ENCODE measurements at places on chromosomes 6 and 20.

- no peak for ATAC-seq
- no peaks in the 10 kb centered on the region for H3K36me3 ChIP-seq
- H3K27me3 ChIP-seq, result no peaks in the 10 kb centered on the region
- H3K27ac ChIP-seq, result peak overlapping the region; percentile 68
These were observed 35.3 kb downstream of the KIAA0408 start for GRCh38 chr6:127423921-127424320.

- H3K27me3 ChIP-seq, result peaks cover 18% of the 10 kb centered on the region
- H3K27ac ChIP-seq, result no peak overlapping the region
- H3K36me3 ChIP-seq, result no peaks in the 10 kb centered on the region
- no peaks in the 10 kb centered on the region for H3K4me1 ChIP-seq
These were observed 131.5 kb downstream of the ANKRD60 start for GRCh38 chr20:58096880-58097423.

DNA sequence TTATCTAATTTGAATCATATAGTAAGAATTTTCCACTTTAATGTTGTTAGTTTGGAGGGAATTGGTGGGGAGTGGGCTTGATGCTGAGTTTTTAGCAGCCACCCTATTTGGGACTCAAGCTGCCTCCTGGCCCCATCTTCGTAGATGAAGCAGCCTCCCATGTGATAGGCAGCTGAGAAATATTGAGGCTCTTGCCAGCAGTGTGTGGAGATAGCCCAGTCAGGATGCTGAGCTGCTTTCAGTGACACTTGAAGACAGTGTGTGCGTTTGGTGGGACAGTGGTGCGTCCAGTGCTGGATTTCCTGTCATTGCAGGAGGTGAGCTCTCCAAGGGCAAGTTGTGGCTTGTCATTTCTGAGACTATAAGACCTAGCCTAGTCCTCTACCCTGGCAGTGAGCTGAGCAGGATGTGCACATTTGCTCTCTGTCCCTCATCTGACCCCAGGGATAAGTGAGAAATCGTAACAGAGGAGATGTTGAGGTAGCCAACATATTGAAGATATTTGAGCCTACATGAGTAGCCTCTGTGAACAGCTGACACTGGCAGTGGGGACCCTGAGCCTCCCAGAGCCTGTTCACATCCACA lies 47.9 kb upstream of the RNF8 start:
- no peak for ATAC-seq
- H3K27ac ChIP-seq, result peak overlapping the region; percentile 28
- H3K36me3 ChIP-seq, result peaks cover 68% of the 10 kb centered on the region
- H3K4me1 ChIP-seq, result peaks cover 8% of the 10 kb centered on the region
- no peaks in the 10 kb centered on the region for H3K27me3 ChIP-seq

DNA sequence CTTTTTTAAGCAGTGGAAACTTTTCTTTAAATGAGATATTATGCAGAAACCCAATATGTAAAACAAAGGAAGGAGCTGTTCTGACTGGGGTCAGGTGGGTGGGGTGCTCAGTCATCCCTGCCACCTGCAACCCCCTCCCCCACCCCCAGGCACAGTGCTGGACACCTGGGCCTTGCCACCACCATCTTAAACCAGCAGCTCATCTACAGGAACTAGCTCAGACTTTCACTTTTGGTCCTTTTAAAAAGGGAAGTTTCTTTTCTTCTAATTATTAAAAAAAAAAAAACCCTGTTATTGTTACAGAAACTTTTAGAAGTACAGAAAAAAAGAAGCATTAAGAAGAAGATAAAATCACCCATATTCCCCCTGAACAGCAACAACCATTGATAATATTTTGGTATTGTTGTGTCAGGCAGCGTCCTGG lies 37.1 kb downstream of the PPP1R16B start:
- no peaks in the 10 kb centered on the region for H3K27me3 ChIP-seq
- peak overlapping the region; percentile 86 for H3K27ac ChIP-seq
- peak; percentile 64 for ATAC-seq

DNA sequence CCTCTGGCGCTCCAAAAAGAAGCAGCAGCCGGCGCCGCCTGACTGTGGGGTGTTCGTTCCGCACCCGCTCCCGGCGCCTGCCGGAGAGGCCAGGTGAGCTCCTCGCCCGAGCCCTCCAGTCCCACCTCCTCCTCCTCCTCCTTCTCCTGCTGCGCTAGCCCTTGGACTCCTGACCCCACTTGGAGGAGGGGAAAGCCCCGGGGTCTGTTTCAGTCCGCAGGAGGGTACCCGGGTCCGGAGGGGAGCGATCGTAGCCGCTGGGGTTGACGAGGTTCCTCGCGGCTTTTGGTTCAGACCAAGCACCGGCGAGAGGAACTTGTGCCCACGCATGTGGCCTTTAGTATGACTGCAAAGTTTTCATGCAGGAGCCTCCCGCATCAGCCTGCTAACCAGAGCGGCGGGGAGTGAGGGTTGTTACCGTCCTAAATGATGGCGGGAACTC lies 493 bp downstream of the CRYBG1 start:
- peaks cover 4% of the 10 kb centered on the region for H3K4me1 ChIP-seq
- H3K27ac ChIP-seq, result no peak overlapping the region
- peak overlapping the region; percentile 81 for H3K4me3 ChIP-seq
- ATAC-seq, result peak; percentile 63
- H3K36me3 ChIP-seq, result no peaks in the 10 kb centered on the region
- peaks cover 30% of the 10 kb centered on the region for H3K27me3 ChIP-seq

- peaks cover 30% of the 10 kb centered on the region for H3K4me1 ChIP-seq
- no peaks in the 10 kb centered on the region for H3K27me3 ChIP-seq
- H3K27ac ChIP-seq, result peak within 1 kb of the TSS; percentile 95
These were observed at the start of gene C6orf47 for GRCh38 chr6:31660381-31661261. Gene C6orf47 (minus strand): TSS chr6:31660778. CDS start chr6:31659947, 831 bp downstream.

GRCh38 chr20:60446267-60447111 lies 488.3 kb downstream of the CDH26 start:
- peaks cover 3% of the 10 kb centered on the region for H3K27me3 ChIP-seq
- no peak overlapping the region for H3K27ac ChIP-seq
- H3K4me1 ChIP-seq, result no peaks in the 10 kb centered on the region
- H3K4me3 ChIP-seq, result no peak overlapping the region

GRCh38 chr6:75135450-75135849 lies 70.4 kb downstream of the COL12A1 start:
- H3K27ac ChIP-seq, result no peak overlapping the region
- H3K36me3 ChIP-seq, result no peaks in the 10 kb centered on the region
- H3K4me3 ChIP-seq, result no peak overlapping the region
- H3K27me3 ChIP-seq, result peaks cover 10% of the 10 kb centered on the region
- ATAC-seq, result no peak

- no peak for ATAC-seq
- H3K27me3 ChIP-seq, result no peaks in the 10 kb centered on the region
- no peak overlapping the region for H3K27ac ChIP-seq
- no peak overlapping the region for H3K4me3 ChIP-seq
These were observed 22.1 kb downstream of the CST4 start for GRCh38 chr20:23666698-23667097.

GRCh38 chr20:21387528-21387927 lies 9.8 kb downstream of the NKX2-4 start:
- peaks cover 13% of the 10 kb centered on the region for H3K27me3 ChIP-seq
- peaks cover 83% of the 10 kb centered on the region for H3K36me3 ChIP-seq
- H3K4me3 ChIP-seq, result no peak overlapping the region
- peaks cover 5% of the 10 kb centered on the region for H3K4me1 ChIP-seq
- no peak for ATAC-seq
- no peak overlapping the region for H3K27ac ChIP-seq

GRCh38 chr20:11642866-11643265 lies 274.8 kb upstream of the BTBD3 start:
- H3K4me1 ChIP-seq, result no peaks in the 10 kb centered on the region
- H3K27ac ChIP-seq, result no peak overlapping the region
- no peak overlapping the region for H3K4me3 ChIP-seq
- no peaks in the 10 kb centered on the region for H3K36me3 ChIP-seq
- ATAC-seq, result no peak

GRCh38 chr6:162856885-162857284 lies 129.1 kb downstream of the PACRG start:
- no peak overlapping the region for H3K4me3 ChIP-seq
- H3K27ac ChIP-seq, result no peak overlapping the region
- H3K4me1 ChIP-seq, result no peaks in the 10 kb centered on the region
- peaks cover 4% of the 10 kb centered on the region for H3K27me3 ChIP-seq
- H3K36me3 ChIP-seq, result no peaks in the 10 kb centered on the region
- no peak for ATAC-seq

GRCh38 chr6:110949679-110950285 lies 8.7 kb upstream of the GTF3C6 start:
- no peaks in the 10 kb centered on the region for H3K27me3 ChIP-seq
- H3K4me3 ChIP-seq, result no peak overlapping the region
- no peaks in the 10 kb centered on the region for H3K36me3 ChIP-seq
- H3K27ac ChIP-seq, result no peak overlapping the region
- no peak for ATAC-seq

DNA sequence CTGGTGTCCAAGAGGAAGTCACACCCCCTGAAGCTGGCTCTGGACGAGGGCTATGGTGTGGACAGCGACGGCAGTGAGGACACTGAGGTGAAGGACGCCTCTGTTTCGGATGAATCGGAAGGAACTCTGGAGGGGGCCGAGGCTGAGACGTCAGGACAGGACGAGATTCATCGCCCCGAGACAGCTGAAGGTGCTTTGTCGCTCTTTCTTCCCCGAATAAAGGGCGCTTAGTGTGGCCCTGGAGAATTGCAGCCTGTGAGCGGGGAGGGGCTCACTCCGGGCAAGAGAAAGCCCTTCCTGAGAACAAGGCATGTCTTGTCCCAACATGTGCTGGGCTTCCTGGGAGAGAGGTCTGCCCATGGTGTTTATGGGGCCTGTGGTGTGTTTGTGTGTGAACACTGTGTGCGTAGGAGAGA lies 41.4 kb downstream of the MYT1 start:
- no peak overlapping the region for H3K27ac ChIP-seq
- peaks cover 4% of the 10 kb centered on the region for H3K27me3 ChIP-seq
- no peaks in the 10 kb centered on the region for H3K4me1 ChIP-seq
- H3K36me3 ChIP-seq, result no peaks in the 10 kb centered on the region
- no peak for ATAC-seq
- H3K4me3 ChIP-seq, result no peak overlapping the region

DNA sequence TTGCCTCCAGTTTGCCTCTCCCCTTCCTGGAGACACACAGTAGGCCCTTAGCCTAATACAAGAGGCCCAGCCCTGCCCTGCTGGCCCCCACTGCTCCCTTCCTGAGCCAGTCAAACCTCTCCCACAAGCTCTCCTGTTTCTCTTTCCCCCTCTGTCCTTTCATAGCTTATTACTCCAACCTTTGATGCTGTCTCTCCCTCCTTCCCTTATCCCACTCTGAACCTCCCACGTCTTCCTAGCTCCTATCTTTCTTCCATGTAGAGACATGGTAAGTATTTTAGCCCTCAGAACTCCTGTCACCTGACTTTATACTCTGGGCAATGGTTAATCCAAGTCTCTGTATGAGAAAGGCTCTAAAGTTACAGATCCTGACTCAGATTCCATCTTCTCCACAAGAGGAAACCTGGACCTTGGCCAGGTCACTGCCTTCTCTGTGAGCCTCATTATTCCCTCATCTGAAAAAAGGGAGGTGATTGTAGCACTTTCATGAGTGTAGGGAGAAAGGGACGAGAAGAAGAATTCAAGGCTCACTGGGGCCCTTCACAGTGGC lies 6.7 kb downstream of the TGIF2 start:
- no peaks in the 10 kb centered on the region for H3K27me3 ChIP-seq
- peak overlapping the region; percentile 51 for H3K27ac ChIP-seq
- peaks cover 87% of the 10 kb centered on the region for H3K36me3 ChIP-seq
- peaks cover 19% of the 10 kb centered on the region for H3K4me1 ChIP-seq

All from activated T-helper 17 cell treated with anti-CD3 and anti-CD28 coated beads, Interleukin-2, amount 50 U/mL, for 72 hours (primary cell).